ENCODE measurements at places on chromosomes 7 and 10.
A peak's percentile ranks its signal among the peaks of the same experiment; 100 is the strongest.

DNA sequence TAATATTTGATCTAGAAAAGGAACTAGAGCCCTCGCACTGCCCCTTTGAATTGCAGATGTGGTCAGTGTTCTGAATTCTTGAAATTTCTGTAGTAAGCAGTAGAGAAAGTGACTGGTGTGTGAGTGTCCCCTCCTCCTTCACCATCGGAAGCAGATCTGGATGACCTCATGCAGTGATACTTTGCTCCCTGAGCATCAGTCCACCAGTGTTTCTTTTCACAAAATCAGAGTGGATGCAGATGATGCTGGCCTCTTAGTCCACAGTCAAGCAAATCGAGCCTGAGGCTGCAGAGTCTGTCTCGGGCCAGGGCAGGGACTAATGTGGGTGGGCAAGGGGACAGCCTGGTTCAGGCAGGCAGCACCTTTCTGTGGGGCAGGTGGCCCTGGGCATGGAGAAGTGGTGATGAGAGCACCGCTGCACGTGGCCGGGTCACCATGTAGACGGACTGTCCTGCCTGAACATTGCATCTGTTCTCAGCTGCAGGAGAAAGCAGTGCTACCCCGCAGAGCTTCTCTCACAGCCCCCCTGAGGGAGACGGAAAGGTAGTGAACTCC, 5.4 kb downstream of the INSIG1 start:
- no peaks in the 10 kb centered on the region for H3K27me3 ChIP-seq
- H3K36me3 ChIP-seq, result peaks cover 44% of the 10 kb centered on the region
- H3K4me1 ChIP-seq, result peaks cover 13% of the 10 kb centered on the region
- no peak for DNase-seq
- no peak overlapping the region for H3K27ac ChIP-seq
- H3K4me3 ChIP-seq, result no peak overlapping the region

GRCh38 chr7:3980300-3980643, 679.2 kb downstream of the SDK1 start:
- no peaks in the 10 kb centered on the region for H3K27me3 ChIP-seq
- DNase-seq, result no peak
- H3K27ac ChIP-seq, result no peak overlapping the region
- no peak overlapping the region for H3K4me3 ChIP-seq
- no peaks in the 10 kb centered on the region for H3K36me3 ChIP-seq

DNA sequence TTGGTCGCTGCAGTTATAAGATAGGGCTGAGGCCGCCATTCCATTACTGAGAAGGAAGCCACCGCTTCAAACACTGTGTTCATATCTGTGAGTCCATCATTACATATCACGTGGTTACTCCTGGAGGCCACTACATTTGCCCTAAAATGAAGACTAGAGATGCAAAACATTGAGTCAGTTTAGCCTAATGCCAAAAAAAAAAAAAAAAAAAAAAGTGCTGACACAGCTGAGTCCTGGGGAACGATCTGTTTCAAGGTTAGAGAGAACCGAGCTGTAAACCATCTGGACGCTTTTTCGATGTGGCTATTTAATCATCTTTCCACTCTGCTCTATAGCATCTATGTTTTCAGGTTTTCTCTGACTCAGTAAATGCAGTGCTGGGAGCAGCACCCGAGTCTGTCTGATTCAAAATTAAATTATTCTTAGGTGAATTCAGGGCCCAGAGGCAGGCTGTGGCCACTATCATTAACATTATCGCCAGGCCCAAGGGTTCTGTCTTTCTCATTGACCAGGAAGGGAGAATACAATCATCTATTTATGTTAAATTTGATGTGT, 449.1 kb downstream of the PAXIP1 start:
- no peak for DNase-seq
- H3K4me1 ChIP-seq, result no peaks in the 10 kb centered on the region
- H3K4me3 ChIP-seq, result no peak overlapping the region
- no peaks in the 10 kb centered on the region for H3K36me3 ChIP-seq
- no peaks in the 10 kb centered on the region for H3K27me3 ChIP-seq
- H3K27ac ChIP-seq, result no peak overlapping the region

DNA sequence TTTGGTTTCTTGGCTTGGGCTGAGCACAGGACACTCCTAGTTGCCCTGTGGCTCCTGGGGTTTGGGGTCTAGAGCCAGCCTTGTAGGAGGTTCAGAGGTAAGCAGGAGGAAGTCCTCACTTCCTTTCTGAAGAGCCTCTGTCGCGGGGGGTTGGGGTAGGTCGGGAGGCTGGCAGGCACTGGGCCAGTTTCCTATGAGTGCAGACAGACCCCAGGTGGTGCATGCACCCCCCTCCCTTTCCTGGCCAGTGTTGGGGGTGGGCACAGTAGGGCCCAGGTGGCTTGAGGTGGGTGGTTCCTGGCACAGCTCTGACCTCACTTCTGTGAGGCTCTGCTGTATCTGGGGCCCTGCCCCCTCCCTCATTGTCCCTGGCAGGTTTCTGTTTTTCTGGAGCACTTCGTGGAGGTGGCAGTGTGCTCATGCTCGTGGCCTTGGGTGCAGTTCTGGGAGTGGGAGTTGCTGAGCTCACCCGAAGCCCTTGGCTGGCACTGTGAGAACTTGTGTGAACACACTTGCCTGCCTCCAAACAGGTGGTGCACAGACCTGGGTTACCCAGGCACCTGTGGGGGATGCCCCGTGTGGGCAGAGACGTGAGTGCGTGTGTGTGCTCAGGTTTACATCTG, 1.8 kb downstream of the PALD1 start:
- no peak overlapping the region for H3K4me3 ChIP-seq
- H3K36me3 ChIP-seq, result peaks cover 3% of the 10 kb centered on the region
- no peaks in the 10 kb centered on the region for H3K27me3 ChIP-seq
- peaks cover 12% of the 10 kb centered on the region for H3K4me1 ChIP-seq
- no peak for DNase-seq

DNA sequence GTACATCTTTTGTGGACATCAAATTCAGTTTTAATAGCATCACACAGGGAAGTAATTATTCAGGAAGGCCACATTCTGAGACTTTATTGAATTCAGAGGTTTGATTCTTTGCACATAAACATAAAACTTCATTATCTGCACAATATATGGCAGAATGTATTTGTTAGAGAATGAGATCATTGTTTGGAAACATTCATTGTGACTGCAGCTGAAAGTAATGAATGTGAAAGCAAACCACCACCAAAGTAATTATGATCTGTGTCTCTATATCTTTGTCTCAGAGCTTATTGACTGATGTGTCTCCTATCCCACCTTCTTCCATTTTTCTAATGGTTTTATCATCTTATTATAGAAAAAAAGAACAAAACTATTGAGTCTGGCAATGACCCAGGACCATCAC, 340.9 kb upstream of the PCDH15 start:
- no peak overlapping the region for H3K4me3 ChIP-seq
- H3K36me3 ChIP-seq, result no peaks in the 10 kb centered on the region
- H3K27me3 ChIP-seq, result no peaks in the 10 kb centered on the region
- no peak overlapping the region for H3K27ac ChIP-seq

GRCh38 chr10:43885842-43886241, 237.2 kb upstream of the ZNF32 start:
- no peak overlapping the region for H3K27ac ChIP-seq
- no peaks in the 10 kb centered on the region for H3K4me1 ChIP-seq
- no peaks in the 10 kb centered on the region for H3K36me3 ChIP-seq
- no peak for DNase-seq
- no peak overlapping the region for H3K4me3 ChIP-seq

- no peaks in the 10 kb centered on the region for H3K27me3 ChIP-seq
- no peak for DNase-seq
- H3K4me1 ChIP-seq, result peaks cover 16% of the 10 kb centered on the region
- peak overlapping the region; percentile 61 for H3K27ac ChIP-seq
- H3K4me3 ChIP-seq, result no peak overlapping the region
Measured at GRCh38 chr7:84040355-84040754, 154.2 kb downstream of the SEMA3A start.

Data from Panc1 (cell line).